Effector memory CD8-positive, alpha-beta T cell (primary cell): ENCODE measurements at places on chromosomes 16 and 17.

DNA sequence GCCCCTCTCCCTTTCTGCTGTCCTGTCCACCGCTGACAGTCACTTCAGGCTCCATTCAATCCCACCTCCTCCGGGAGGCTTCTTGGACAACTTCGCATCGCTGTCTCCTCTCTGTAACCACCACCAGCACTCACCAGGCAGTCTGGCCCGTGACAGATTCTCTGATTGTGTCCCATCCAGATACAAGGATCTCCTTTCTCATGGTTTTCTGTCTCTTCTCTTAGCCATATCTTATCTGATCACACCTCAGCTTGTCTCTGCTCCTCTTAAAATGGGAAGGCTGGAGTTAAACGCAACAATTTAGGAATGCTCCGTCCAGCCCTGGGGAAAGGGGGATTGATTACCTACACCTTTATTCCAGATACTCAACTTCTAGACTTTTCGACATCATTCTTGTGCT is 56.9 kb upstream of the ARHGAP44 start:
- DNase-seq, result no peak
- no peaks in the 10 kb centered on the region for H3K4me1 ChIP-seq
- no peak overlapping the region for H3K27ac ChIP-seq
- no peak overlapping the region for H3K4me3 ChIP-seq
- H3K36me3 ChIP-seq, result no peaks in the 10 kb centered on the region
- peaks cover 5% of the 10 kb centered on the region for H3K27me3 ChIP-seq

DNA sequence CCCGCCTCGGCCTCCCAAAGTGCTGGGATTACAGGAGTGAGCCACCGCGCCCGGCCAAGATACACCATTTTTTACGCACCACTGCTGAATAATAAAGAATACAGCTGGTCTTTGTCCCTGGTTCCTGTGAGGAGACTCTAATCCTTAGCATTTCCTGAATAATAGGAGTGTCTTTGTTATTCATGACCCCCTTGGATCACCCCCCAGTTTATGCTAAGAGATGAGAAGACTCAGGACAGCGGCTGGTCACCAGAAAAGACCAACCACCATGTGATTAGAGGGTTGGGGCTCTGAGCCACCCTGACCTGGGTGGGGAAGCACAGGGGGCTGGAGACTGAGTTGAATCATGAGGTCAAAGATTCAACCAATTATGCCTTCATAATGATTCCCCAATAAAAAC is 17.3 kb downstream of the PHLPP2 start:
- no peak for DNase-seq
- peaks cover 10% of the 10 kb centered on the region for H3K36me3 ChIP-seq
- peaks cover 8% of the 10 kb centered on the region for H3K4me1 ChIP-seq
- no peaks in the 10 kb centered on the region for H3K27me3 ChIP-seq
- H3K27ac ChIP-seq, result no peak overlapping the region
- H3K4me3 ChIP-seq, result no peak overlapping the region

DNA sequence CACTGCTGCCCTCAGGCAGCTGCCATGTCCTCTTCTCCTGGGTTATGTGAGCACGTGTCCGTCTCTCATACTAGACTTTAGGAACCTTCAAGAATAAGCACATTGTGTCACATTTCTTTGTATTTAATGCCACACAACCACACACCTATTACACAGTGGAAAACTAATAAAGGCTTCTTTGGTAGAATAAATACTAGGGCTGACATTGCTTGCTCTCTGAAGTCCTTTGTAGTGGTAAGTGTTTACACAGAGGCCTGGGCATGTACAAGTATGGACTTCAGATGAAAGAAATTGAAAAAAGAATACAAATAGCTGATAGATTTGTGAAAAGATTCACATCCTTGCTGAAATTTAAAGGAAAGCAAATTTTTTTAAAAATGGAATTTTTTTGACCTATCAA is 188.1 kb upstream of the CCL2 start:
- no peak overlapping the region for H3K27ac ChIP-seq
- H3K4me1 ChIP-seq, result no peaks in the 10 kb centered on the region
- H3K4me3 ChIP-seq, result no peak overlapping the region
- H3K27me3 ChIP-seq, result peaks cover 17% of the 10 kb centered on the region
- no peaks in the 10 kb centered on the region for H3K36me3 ChIP-seq

GRCh38 chr16:26795184-26795583 is 271.5 kb upstream of the C16orf82 start:
- DNase-seq, result peak; percentile 6
- no peak overlapping the region for H3K4me3 ChIP-seq
- no peak overlapping the region for H3K27ac ChIP-seq
- H3K27me3 ChIP-seq, result peaks cover 42% of the 10 kb centered on the region
- no peaks in the 10 kb centered on the region for H3K36me3 ChIP-seq

DNA sequence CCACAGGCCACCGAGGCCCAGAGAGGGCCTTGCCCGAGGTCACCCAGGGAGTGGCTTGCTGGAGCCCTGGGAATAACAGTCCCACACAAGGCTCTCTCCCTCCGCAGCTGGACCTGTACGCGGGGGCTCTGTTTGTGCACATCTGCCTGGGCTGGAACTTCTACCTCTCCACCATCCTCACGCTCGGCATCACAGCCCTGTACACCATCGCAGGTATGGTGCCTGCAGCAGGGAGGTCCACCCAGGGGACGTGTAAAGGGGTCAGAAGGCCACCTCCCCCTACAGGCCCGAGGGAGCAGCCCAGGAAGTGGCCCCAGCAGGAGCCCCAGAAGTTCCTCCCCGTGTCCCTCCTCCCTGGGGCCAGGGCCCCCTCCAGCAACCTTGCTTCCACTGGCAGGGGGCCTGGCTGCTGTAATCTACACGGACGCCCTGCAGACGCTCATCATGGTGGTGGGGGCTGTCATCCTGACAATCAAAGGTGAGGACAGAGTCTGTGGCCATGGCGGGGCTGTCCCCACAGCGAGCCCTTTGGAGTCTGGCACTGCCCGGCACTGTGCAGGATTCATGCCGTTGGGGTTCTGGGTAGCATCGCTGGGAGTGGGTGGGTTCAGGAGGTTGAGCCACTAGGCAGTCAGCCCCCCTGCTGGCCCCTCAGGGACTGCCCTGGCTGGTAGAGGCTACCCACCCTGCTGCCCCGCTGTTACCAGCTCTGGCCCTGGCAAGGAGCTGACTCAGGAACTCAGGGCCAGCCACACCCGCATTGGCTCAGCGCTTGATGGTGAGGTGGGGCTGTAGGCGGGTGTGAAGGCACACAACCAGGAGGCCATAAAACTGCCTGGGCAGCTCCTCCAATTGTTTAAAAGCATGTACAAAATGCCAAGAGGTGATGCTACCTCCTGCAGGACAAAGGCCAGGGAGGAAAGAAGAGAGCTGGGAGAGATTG is 17.3 kb downstream of the SLC5A10 start:
- peaks cover 5% of the 10 kb centered on the region for H3K4me1 ChIP-seq
- no peak overlapping the region for H3K4me3 ChIP-seq
- H3K27ac ChIP-seq, result peak overlapping the region; percentile 26

- H3K36me3 ChIP-seq, result no peaks in the 10 kb centered on the region
- peak overlapping the region; percentile 49 for H3K27ac ChIP-seq
- no peaks in the 10 kb centered on the region for H3K27me3 ChIP-seq
Measured at GRCh38 chr16:58755989-58756649, 22.0 kb upstream of the GOT2 start.

DNA sequence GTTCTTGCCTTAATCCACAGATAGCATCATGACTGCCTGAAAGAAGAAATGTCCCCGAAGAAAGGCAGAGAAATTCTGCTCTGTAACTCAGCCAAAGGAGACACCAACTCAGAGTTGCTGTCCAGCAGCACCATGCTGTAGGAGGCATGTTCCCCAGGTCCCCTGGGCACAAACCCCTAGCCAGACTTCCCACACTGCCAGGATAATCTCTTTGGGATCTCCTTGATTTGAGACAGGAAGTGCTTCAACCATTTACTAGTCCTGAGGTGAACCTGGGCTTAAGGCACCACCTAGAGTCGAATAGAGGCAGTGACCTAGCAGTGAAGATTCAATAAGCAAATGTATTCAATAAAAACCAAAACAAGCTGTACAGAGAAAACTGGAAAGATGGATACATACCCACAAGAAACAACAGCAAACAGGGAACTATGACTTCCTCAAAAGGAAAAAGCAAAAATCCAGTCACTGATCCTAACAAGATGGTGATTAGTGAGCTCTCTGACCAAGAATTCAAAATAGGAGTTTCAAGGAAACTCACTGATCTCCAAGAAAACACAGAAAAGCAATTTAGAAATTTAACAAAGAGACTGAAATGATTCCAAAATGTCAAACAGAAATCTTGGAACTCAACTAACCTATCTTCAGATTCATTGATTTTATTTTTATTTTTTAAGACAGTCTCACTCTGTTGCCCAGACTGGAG is 5.7 kb downstream of the OR4D2 start:
- H3K27me3 ChIP-seq, result no peaks in the 10 kb centered on the region
- peak overlapping the region; percentile 23 for H3K27ac ChIP-seq
- no peaks in the 10 kb centered on the region for H3K36me3 ChIP-seq

- H3K36me3 ChIP-seq, result peaks cover 20% of the 10 kb centered on the region
- H3K4me3 ChIP-seq, result no peak overlapping the region
- peaks cover 5% of the 10 kb centered on the region for H3K4me1 ChIP-seq
- H3K27me3 ChIP-seq, result no peaks in the 10 kb centered on the region
- no peak for DNase-seq
Measured at GRCh38 chr16:81673432-81673831, 105.7 kb upstream of the PLCG2 start.

DNA sequence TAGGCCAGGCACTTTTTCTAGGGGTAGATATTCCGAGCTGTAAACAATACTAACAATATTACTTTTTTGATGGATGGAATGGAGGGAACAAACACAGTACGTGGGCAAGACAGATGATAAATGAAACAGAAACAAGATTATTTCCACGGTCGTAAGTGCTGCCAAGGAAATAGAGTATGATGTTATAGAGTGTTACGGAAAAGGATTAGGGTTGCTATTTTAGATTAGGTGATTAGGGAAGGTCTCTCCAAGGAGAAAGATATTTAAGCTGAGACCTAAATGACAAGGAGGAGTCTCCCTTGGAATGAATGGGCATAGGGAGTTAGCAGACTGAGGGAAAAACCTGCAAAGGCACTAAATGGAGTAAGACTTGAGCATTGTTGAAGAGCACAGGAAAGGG is 8.3 kb downstream of the ADPRM start:
- no peaks in the 10 kb centered on the region for H3K27me3 ChIP-seq
- H3K4me3 ChIP-seq, result no peak overlapping the region
- peaks cover 13% of the 10 kb centered on the region for H3K4me1 ChIP-seq
- no peak overlapping the region for H3K27ac ChIP-seq
- no peak for DNase-seq

- no peaks in the 10 kb centered on the region for H3K36me3 ChIP-seq
- no peak overlapping the region for H3K27ac ChIP-seq
- peak overlapping the region; percentile 44 for H3K4me3 ChIP-seq
- H3K4me1 ChIP-seq, result no peaks in the 10 kb centered on the region
- DNase-seq, result peak; percentile 14
Measured at GRCh38 chr17:21573961-21574610, 118.2 kb upstream of the KCNJ18 start.

DNA sequence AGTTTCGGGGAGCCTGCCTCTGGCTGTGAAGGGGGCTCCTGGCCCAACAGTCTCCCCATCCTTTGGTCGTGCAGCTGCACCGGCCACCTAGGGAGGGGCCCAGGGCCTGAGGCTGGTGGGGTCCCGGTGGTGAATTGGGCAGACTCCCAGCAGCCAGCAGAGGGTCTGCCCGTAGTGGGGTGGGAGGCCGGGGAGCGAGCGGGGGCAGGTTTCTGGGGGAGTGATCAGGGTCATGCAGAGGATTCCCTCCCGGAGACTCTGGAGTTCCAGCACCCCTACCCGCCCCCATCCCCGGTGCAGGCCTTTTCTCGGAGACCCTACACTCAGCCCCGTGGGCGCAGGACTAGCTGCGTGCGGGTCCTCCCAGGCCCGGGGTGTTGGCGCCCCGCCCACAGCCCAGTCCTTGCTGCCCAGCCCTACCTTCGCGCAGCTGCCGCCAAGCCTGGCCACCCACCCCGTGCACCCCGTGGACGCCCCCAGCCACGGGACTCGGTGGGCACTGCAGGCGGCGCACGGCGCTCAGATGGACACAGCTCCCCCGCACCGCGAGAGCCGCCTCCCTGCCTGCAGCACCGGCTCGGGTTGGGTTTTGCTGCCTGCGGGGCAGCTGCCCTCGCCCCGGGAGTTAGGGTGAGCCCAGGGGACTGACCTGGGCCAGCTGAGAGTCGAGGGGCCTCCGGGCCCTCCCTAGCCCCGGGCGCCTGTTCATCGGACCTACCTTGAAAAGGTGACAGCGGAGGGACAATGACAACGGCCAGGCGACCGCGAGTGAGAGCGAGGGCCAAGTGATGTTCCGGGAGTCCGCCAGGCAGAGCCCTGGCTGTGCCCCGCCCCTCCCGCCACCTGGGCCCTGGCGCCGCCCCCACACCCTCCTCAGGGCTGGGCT is at the start of gene GNG13:
Gene GNG13 (minus strand): TSS at position 787 of the 886 bp plus-strand sequence. CDS start 1,657 bp downstream, outside the sequence.
- H3K27ac ChIP-seq, result no peak within 1 kb of the TSS
- peaks cover 39% of the 10 kb centered on the region for H3K27me3 ChIP-seq
- no peak for DNase-seq
- no peaks in the 10 kb centered on the region for H3K36me3 ChIP-seq

DNA sequence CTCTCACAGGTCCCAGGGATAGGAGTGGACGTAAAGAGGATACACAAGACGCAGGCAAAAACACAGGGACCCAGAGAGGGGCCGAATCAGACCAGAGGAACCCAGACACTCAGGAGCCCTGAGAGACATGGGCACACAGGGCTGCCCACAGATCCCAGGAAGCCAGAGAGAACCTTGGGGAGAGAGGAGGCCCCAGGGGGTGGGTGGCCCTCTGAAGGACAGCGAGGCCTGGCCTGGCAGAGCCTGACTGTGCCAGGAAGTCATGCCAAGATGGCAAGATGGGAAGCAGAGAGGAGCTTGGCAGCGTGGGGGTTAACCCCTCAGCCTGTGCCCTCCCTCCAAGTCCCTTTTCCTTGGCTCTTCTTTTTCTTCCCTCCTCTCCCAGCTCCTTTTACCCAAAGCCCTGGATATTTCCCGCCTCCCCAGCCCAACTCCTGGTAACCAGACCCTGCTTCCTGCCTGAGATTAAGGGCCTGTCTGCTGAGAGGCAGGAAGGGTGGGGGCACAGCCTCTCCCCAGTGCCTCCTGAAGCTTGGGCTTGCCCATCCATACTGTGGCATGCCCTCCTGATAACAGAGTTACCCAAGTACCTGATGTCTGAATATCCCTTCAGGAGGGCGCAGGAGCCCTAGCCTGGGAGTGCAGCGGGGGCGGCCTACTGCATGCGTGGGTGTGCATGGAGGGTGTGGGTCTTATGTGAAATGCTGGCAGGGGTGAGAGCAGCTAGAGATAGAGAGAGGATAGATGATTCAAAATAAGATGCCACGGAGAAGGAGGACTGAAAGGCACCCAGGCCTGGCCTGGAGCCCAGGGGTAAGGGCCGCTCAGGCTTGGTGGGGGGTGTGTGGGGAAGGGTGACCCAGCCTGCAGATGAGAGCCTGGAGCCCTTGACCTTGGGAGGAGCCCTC is 6.0 kb upstream of the TBX21 start:
- DNase-seq, result no peak
- H3K27ac ChIP-seq, result peak overlapping the region; percentile 90
- peaks cover 4% of the 10 kb centered on the region for H3K36me3 ChIP-seq
- H3K4me3 ChIP-seq, result peak overlapping the region; percentile 57
- peaks cover 64% of the 10 kb centered on the region for H3K4me1 ChIP-seq

DNA sequence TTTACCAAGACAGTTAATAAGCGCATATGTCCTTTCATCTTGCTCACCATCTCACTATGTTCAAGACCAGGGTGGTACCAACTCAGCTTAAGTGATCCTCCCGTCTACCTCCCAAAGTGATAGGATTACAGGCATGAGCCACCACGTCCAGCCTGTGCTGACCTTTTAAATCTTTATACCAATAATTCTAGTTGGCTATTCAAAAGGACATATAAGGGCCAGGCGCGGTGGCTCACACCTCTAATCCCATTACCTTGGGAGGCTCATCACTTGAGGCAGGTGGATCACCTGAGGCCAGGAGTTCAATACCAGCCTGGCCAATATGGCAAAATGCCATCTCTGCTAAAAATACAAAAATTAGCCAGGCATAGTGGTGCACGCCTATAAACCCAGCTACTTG is 2.4 kb downstream of the CEP95 start:
- H3K4me1 ChIP-seq, result peaks cover 22% of the 10 kb centered on the region
- no peaks in the 10 kb centered on the region for H3K27me3 ChIP-seq
- H3K36me3 ChIP-seq, result peaks cover 73% of the 10 kb centered on the region
- no peak overlapping the region for H3K27ac ChIP-seq
